Astrocyte of the spinal cord (primary cell): ENCODE measurements at places on chromosomes 2 and 18.

DNA sequence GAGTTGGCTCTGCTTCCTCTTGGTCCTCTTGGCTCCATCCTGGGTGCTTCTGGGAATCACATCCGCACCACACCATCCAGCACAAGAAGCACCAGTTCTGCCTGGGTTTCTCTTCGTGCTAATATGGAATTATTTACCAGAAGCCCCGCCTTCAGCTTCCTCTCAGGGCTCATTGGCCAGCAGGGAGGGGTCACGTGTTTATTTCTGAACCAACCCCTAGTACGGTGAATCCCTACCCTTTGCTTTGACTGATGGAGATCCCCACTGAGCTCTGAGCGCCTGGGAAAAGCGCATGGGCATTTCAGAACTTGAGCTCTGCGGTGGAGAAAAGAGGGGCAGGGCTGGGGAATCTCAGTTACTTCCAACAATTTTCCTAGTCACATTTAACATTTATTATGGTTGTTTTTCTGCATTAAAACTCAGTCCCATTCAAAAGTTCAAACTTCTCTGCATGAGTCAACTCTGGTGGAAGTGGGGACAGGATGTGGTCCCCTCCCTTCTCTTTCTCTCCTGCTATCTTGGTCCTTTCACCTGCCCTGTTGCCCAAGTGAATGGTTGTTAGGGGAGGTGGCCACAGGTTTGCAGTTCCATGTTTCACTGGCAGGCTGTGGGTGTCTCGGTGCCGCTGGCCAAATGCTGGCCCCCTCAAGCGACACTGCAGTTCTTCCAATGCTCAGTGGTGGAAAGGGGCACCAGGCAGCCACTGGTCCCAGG, 76.4 kb upstream of the TTC39C start:
- DNase-seq = no peak

- no peak for DNase-seq
Observed at GRCh38 chr2:41393621-41394020, 654.2 kb upstream of the PKDCC start.

GRCh38 chr2:227615181-227615580, 541 bp upstream of the SCYGR3 start:
- DNase-seq = no peak

- DNase-seq = no peak
Observed at GRCh38 chr2:49807689-49808088, 653.4 kb upstream of the FSHR start.

DNA sequence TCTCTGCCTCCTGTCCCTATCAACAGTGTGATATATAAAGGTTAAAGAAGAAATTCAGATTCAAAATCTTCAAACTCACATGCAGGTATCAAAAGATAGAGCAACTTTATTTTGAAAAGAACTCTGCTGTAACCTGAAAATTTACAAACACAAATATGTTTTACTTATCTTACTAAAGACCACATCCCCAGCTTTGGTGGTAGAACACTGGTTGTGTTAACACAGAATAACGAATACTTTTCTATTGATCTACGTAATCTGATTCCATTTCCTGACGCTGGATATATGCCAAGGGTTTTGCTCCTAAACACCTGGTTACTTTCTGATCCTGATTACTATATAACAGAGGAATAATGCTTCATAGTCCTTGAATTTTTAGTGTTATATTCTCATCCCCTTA, 23.1 kb upstream of the SLC39A10 start:
- no peak for DNase-seq

GRCh38 chr2:229665158-229665557, 49.2 kb downstream of the DNER start:
- DNase-seq = no peak

- DNase-seq = no peak
Observed at GRCh38 chr2:180231015-180231414, 223.9 kb upstream of the CWC22 start.

- no peak for DNase-seq
Observed at GRCh38 chr2:165054652-165055051, 99.3 kb upstream of the SLC38A11 start.

DNA sequence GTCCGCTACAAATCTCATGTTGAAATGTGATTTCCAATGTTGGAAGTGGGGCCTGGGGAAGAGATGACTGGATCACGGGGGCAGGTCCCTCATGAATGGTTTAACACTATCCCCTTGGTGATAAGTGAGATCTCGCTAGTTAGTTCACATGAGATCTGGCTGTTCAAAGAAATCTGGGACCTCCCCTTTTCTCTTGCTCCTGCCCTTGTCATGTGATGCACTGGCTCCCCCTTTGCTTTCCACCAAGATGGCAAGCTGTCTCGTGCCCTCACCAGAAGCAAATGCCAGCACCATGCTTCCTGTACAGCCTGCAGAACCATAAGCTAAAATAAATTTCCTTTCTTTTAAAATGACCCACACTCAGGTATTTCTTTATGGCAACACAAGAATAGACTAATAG, 57.3 kb upstream of the C2orf15 start:
- no peak for DNase-seq

GRCh38 chr2:112693596-112693995, 27.2 kb upstream of the NT5DC4 start:
- DNase-seq = no peak

GRCh38 chr18:55416791-55417190, 171.2 kb downstream of the TCF4 start:
- DNase-seq = no peak

GRCh38 chr2:214960677-214961076, 151.2 kb upstream of the BARD1 start:
- peak; percentile 19 for DNase-seq

- DNase-seq = no peak
Observed at GRCh38 chr2:81658227-81658626, 1353.7 kb upstream of the LRRTM1 start.

DNA sequence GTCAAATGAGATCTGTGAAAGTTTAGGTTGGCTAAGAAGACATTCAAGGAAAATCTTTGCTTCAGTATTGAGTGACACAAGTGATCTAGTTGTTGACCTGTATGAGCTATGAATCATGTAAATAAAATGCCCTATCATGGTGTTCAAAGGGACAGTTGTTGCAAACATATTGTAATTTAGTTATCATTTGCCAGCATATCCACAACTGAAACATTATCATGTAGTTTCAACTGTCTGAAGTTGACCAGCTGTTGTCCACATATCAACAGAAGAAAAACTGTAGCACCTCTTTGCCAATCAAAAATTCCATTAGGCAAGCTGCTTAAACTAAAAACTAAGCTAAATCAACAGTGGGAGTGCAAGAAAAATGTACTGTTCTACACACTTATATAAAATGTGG, 527.1 kb upstream of the NRXN1 start:
- DNase-seq = no peak

DNA sequence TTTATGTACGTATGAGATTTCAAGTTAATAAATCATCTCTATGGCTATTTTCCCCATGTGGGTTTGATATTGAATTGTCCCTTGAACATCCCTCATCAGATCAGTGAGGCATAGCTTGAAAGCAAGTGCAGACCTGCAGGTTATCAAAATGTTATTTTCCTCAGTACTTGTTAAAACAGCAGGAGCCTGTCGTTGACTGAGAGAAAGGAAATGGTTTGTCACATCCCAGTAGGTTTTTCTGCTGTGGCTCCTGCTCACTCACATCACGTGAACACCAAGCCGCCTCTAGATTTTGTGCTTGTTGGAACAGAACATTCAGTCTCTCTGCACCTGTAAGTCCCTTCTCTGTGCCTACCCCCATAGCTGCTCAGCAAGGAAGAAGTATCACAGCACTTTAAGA, 340.3 kb downstream of the CELF4 start:
- DNase-seq = no peak

DNA sequence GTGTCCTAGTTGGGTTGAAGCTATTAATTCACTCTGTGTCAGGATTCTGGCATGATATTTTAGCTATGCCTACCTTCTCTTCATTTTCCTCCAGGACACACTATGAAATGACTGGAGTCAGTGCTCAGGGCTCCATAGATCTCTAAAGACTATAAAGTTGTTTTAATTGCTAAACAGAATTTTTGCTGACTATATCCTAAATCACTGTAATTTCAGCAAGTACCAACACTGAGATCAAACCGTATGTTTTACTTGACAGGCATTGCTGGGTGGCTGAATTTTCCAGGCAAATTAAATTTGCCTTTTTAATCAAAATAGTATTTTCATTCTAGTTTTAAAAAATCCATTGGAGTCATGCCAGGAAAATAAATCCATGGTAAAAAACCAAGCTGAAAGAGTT, 138.1 kb downstream of the LRP1B start:
- DNase-seq = no peak

- DNase-seq = no peak
Observed at GRCh38 chr2:34997779-34998178, 1357.8 kb upstream of the CRIM1 start.

- no peak for DNase-seq
Observed at GRCh38 chr2:28378679-28379584, 13.7 kb upstream of the FOSL2 start.

GRCh38 chr2:97969081-97970067, 26.4 kb downstream of the TMEM131 start:
- DNase-seq = no peak

GRCh38 chr2:185436787-185437372, 301.7 kb upstream of the FSIP2 start:
- DNase-seq = no peak

DNA sequence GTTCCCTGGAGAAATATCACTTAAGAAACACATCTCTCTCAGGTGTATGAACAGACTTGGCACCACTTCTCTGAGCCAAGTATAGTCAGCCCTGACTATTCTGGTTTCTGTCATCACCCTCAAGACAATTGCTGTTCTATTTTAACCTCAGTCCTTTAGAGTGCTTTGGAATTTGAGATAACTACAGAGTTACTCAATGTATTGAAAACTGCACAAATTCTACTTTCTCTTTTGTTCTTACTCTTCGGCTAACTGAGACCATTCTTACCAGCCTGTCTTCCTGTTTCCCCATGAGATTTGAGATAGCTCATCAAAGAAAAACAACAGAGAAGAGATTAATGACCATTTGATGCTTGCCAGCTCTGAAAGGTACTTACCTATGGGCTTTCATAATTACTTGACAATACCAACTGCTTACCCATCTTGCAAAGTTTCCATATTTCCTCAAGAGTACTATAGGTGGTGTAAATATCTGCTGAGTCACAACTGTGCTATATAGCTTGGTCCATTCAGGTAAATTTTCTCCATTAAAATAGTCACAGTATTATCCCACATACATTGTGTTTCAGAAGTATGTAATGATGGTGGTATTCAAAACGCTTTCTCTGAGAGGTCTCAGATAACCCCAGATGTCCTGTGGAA, 467.5 kb upstream of the CHST9 start:
- no peak for DNase-seq

DNA sequence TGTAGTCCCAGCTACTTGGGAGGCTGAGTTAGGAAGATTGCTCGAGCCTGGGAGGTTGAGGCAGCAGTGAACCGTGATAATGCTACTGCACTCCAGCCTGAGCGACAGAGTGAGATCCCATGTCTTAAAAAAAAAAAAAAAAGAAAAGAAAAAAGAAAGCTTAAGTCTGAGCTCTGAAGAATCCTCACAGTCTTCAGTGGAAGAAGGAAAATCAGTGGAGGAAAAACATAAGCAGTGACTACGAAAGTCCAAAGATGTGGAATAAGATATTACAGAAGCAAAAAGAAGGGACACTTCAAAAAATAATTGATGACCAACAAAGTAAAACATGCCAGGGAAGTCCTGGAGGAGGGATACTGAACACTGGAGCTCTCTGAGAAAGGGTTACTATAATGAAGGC, 2.8 kb upstream of the PCGF1 start:
- DNase-seq = no peak

GRCh38 chr2:148306027-148306426, 285.1 kb downstream of the MBD5 start:
- no peak for DNase-seq
